RPMI8226 (cell line): ENCODE measurements at places on chromosomes 5 and 9.

DNA sequence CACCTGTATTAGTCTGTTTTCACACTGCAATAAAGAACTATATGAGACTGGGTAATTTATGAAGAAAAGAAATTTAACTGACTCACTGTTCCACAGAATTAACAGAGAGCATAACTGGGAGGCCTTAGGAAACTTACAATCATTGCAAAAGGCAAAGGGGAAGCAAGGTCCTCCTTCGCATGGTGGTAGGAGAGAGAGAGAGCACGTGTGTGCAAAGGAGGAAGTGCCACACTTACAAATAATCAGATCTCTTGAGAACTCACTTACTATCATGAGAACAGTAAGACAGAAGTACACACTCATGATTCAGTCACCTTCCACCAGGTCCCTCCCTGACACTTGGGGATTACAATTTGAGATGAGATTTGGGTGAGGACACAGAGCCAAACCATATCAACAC, 258.7 kb downstream of the TRIM32 start:
- no peak for DNase-seq

DNA sequence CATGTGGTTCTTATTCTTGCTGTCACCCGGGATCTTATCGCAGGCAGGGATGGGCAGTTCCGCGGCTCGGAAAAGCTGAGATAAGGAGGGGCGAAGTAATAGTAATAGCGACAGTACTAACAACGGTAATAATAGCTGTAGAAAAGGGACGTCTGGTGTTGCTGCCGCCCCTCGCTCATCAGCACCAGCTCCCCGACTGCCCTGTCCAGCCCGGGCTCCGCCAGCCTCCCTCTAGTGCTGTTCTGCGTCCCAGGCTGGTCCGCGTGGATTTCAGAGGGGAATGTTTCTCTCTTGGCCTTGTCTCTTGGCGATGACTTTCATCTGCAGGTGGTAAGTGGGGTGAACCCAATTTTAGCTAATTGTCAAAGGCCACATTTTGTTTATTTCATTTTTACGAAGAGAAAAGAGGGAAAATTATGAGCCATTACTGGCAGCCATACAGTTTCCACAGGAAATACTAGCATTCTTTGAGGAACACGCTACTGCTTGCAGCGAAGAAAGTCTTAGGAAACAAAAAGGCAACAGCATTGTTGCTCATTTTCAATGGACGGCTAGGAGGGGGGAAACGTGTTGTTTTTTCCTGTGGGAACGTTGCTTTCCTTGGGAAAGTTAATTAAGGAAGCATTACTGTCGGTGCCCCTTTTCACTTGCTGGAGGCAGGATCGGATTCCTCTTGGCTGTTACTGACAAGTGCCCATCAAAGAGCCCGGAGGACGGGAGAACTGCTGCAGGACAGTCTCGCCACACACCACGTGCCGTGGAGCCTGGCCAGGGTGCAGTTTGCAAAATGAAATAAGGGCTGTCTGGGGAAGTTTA, 762 bp downstream of the SNCAIP start:
- DNase-seq: peak; percentile 72

- DNase-seq: no peak
Observed at GRCh38 chr9:35726931-35727330, 5.1 kb downstream of the TLN1 start.

GRCh38 chr9:6899274-6899673, 141.5 kb downstream of the KDM4C start:
- no peak for DNase-seq
